Esophagus muscularis mucosa (tissue), 4 donors: ENCODE measurements at places on chromosomes 3 and 15. TPM values are rescaled to one million over a fixed set of nuclear protein-coding genes. Genes with fewer than 3 reads are reported as not detected.
A peak's percentile ranks its signal among the peaks of the same experiment; 100 is the strongest.

DNA sequence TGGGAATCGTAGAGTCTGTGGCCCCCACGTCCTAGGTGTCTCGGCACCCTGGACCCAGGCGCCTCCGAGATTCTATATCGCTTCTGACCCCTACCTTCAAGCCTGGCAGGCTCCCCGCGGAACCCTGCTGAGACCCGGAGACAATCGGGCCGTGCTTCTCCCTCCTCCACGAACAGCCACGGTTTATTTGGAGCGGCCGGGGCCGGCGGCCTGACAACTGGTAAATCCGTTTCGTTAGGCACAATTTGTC lies 1.4 kb downstream of the GATA2 start:
- peak overlapping the region; percentile 63 for H3K4me3 ChIP-seq
- peaks cover 80% of the 10 kb centered on the region for H3K4me1 ChIP-seq
- no peaks in the 10 kb centered on the region for H3K36me3 ChIP-seq
- peaks cover 86% of the 10 kb centered on the region for H3K27me3 ChIP-seq
- no peak overlapping the region for H3K27ac ChIP-seq

DNA sequence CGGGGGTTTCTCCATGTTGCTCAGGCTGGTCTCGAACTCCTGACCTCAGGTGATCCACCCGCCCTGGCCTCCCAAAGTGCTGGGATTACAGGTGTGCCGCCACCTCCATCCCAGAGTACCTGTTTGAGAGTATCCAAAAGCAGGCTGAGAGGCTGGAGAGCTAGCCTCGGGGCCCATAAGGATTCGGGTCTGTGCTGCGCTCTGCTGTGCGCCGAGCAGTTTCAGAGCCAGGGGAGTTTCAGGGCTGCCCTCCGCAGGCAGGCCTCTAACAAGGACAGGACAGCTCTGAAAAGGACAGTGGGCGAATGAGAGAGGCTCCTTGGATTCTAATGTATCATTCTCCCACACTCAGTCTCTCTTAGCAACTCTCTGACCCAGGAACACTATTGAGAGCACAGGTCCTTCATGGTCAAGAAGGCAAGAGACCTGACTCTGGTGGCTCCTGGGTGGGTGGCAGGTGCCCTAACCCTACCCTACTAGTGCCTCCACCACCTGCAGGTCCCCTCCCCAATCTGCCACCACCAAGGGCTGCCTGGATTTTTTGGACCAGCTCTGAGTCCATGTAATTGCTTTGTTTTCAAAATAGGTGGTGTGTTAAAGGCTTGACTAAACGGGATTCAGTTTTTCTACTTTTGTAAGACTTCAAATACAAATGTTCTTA lies 27.8 kb downstream of the MAGEF1 start:
- H3K4me3 ChIP-seq = no peak overlapping the region
- H3K4me1 ChIP-seq = peaks cover 32% of the 10 kb centered on the region
- DNase-seq = no peak
- H3K27me3 ChIP-seq = no peaks in the 10 kb centered on the region
- no peaks in the 10 kb centered on the region for H3K36me3 ChIP-seq

GRCh38 chr3:150703756-150704344 lies at the start of gene ERICH6:
Gene ERICH6 (minus strand): TSS chr3:150703920. CDS start chr3:150703898, 22 bp downstream.
- peak; percentile 96 for DNase-seq
- H3K27me3 ChIP-seq = no peaks in the 10 kb centered on the region
- H3K36me3 ChIP-seq = no peaks in the 10 kb centered on the region
- H3K27ac ChIP-seq = peak within 1 kb of the TSS; percentile 80
- H3K4me1 ChIP-seq = peaks cover 21% of the 10 kb centered on the region

The ALDH1L1 gene
- 20.3 TPM for total RNA-seq

DNA sequence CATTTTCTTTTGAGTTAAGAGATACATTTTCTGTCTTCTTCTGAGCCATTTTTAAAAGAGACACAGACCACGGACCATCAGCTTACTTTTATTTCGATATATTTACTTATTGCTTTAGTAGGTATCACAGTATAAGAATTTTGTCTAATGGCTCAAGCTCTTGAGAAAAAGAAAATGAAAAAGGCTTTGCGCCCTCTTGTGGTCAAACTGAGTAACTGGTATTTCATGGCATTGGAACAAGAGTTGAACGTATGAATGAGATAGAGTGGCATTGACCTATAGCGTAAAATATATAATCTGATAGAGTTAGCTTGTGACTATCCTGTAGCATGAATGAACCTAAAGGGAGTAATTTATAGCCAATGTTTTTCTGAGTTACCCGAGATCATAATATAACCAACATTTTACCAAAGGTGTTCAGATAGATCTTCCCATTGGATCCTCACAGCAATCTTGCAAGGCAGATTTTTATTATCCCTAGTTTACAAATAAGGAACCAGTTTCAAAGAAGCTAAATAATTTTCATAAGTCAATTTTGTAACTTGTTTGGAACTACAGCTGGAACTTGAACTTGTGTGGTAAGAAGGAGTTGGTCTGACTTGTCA lies 154.6 kb downstream of the POLR2M start:
- no peak overlapping the region for H3K27ac ChIP-seq
- H3K36me3 ChIP-seq = no peaks in the 10 kb centered on the region
- no peak overlapping the region for H3K4me3 ChIP-seq
- DNase-seq = peak; percentile 55
- no peaks in the 10 kb centered on the region for H3K27me3 ChIP-seq

- no peak for DNase-seq
- H3K4me1 ChIP-seq = no peaks in the 10 kb centered on the region
- H3K36me3 ChIP-seq = no peaks in the 10 kb centered on the region
- H3K4me3 ChIP-seq = no peak overlapping the region
Observed at GRCh38 chr15:95946241-95946640, 384.3 kb upstream of the NR2F2 start.
